Body of pancreas (tissue), 4 donors: ENCODE measurements at places on chromosomes 3 and 15.

- peaks cover 29% of the 10 kb centered on the region for H3K4me1 ChIP-seq
- no peaks in the 10 kb centered on the region for H3K27me3 ChIP-seq
- no peak overlapping the region for H3K4me3 ChIP-seq
- no peaks in the 10 kb centered on the region for H3K36me3 ChIP-seq
Measured at GRCh38 chr15:88615303-88616107, 5.6 kb upstream of the AEN start.

- no peaks in the 10 kb centered on the region for H3K27me3 ChIP-seq
- peaks cover 2% of the 10 kb centered on the region for H3K36me3 ChIP-seq
- no peak for DNase-seq
- no peak overlapping the region for H3K27ac ChIP-seq
- no peak overlapping the region for H3K4me3 ChIP-seq
Measured at GRCh38 chr3:195876297-195877064, 31.9 kb downstream of the TNK2 start.

DNA sequence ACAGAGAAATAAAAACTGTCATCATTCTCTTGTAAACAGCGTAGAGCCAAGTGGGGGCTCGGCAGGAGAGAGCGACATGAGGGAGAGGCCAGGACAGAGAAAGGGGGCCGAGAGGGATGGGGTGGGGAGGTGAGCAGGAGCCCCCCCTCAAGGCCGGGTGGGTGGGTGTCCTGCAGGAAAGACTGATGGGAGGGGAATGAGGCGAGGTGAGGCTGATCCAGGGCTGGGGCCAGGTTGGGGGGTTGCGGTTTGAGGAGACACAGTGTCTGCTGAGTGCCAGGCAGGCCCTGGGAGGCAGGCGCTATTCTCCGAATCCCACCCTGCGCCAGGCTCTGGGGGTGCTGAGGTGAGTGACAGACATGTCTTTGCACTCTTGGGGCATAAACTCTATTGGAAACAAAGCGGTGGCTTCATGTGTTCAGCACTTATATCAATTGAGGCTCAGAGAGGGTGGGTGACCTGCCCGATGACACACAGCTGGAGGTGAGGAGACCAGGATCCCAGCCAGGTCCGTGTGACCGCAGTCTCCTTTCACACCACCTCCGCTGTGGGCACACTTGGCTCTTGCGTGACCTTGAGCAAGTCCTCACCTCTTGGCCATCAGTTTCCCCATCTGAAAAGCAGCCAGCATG lies 19.6 kb upstream of the CSPG4 start:
- no peaks in the 10 kb centered on the region for H3K27me3 ChIP-seq
- H3K27ac ChIP-seq: no peak overlapping the region
- no peak for DNase-seq
- H3K4me1 ChIP-seq: no peaks in the 10 kb centered on the region

GRCh38 chr3:182738583-182739411 lies 54.5 kb upstream of the ATP11B start:
- H3K27me3 ChIP-seq: no peaks in the 10 kb centered on the region
- H3K4me3 ChIP-seq: no peak overlapping the region
- H3K36me3 ChIP-seq: no peaks in the 10 kb centered on the region
- peak overlapping the region; percentile 63 for H3K27ac ChIP-seq

- no peaks in the 10 kb centered on the region for H3K36me3 ChIP-seq
- DNase-seq: no peak
- H3K27ac ChIP-seq: no peak overlapping the region
- H3K27me3 ChIP-seq: no peaks in the 10 kb centered on the region
- no peak overlapping the region for H3K4me3 ChIP-seq
Measured at GRCh38 chr3:1191026-1191425, 98.2 kb downstream of the CNTN6 start.

DNA sequence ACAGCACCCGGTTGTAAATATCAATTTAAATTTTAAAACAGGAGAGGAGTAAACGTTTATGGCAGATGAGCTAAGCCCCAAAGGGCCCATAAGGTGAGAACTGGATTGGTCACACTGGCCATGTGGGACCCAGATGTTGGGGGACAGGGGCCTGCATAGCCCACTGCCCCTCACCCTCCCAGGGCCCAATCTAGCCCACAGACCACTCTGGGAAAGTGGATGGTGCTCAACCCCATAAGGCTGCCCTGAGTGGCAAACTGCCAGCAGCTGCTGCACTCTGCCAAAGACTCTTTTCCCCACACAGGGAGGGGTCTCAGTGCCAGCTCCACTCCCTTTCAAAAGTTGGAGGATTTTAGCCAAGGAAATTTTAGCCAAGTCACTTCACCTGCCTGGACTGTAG lies 42.5 kb downstream of the CCDC12 start:
- H3K27me3 ChIP-seq: no peaks in the 10 kb centered on the region
- no peaks in the 10 kb centered on the region for H3K36me3 ChIP-seq
- H3K4me1 ChIP-seq: peaks cover 98% of the 10 kb centered on the region
- peak; percentile 61 for DNase-seq

- DNase-seq: peak; percentile 67
- H3K4me1 ChIP-seq: peaks cover 37% of the 10 kb centered on the region
- no peaks in the 10 kb centered on the region for H3K27me3 ChIP-seq
- H3K27ac ChIP-seq: no peak overlapping the region
Measured at GRCh38 chr15:65916664-65917406, 47.5 kb downstream of the RAB11A start.

DNA sequence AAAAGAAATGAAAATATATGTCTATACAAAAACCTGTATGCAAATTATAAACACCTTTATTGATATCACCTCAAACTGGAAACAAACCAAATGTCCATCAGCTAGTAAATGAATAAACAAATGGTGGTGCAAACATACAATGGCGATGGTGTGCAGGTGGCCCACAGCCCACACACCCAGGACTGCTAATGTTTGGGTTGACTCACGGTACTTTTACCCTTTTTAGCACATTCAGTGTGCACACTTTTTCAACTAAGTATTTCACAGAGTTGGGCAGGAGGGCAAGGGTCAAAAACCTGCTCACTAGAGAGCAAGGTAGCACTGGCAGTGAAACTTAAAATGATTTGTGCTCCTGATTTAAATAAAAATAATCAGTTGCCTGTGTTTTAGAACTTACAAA lies 123.1 kb upstream of the BHLHE40 start:
- no peaks in the 10 kb centered on the region for H3K27me3 ChIP-seq
- H3K4me1 ChIP-seq: peaks cover 6% of the 10 kb centered on the region
- DNase-seq: no peak

- no peaks in the 10 kb centered on the region for H3K36me3 ChIP-seq
- H3K27me3 ChIP-seq: no peaks in the 10 kb centered on the region
- H3K4me1 ChIP-seq: no peaks in the 10 kb centered on the region
Measured at GRCh38 chr15:30859091-30859874, 44.4 kb upstream of the FAN1 start.

DNA sequence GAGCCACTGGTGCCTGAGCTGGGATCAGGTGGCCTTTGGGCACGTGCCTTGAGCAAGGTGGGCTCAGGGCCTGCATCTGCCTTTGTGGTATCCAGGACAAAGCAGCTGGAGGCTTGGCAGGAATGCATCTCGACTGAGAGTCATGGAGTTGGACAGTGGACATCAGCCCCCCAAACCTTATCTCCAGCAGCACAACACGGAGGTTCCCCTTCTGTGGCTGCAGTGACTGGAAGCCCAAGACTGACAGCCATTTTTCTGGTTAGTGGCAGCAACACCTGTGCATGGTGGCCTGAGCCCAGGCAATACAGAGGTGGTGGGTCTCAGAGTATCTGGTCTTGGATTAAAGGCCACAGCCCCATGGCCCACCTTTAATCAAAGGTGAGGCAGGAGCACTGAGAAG lies 27.8 kb upstream of the TSEN2 start:
- H3K4me1 ChIP-seq: no peaks in the 10 kb centered on the region
- no peaks in the 10 kb centered on the region for H3K27me3 ChIP-seq
- no peak overlapping the region for H3K27ac ChIP-seq
- no peaks in the 10 kb centered on the region for H3K36me3 ChIP-seq

DNA sequence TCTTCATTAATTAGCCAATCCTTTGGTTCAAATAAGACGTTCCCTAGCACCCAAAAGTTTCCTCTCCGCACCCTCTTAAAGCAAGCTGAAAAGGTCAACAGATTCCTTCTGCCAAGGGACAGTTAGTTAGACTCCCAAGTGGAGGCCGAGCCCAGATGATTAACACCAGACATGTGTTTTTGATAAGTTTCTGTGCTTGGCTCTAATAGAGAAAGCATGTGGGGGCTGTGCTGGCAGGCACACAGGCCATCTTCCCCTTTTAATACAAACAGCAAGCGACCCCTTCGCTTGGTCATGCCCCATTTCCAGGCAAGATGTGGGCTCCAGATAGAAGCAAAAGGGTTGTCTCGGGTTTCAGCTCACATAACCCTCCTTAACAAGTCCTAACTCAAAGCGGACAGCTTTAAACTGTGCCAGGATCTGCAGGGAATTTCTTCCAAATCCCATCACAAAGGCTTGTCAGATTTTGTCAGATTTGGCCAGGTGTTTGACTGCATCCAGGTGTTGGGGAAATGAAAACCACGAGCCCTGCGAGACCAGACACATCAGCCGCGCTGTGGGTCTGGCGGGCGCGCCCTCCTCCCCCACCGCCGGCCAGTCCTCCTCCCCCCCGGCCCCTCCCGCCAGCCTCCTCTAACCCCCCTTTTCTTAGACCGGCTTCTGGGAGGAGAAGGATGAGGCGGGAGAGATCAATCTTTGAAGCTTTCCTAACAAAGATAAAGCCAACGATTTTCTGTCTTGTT lies 3.3 kb downstream of the HES1 start:
- H3K27ac ChIP-seq: peak overlapping the region; percentile 99
- H3K4me1 ChIP-seq: peaks cover 57% of the 10 kb centered on the region
- DNase-seq: no peak
- H3K27me3 ChIP-seq: no peaks in the 10 kb centered on the region

GRCh38 chr3:82132210-82133069 lies 371.0 kb upstream of the GBE1 start:
- H3K27ac ChIP-seq: no peak overlapping the region
- DNase-seq: no peak
- H3K36me3 ChIP-seq: no peaks in the 10 kb centered on the region
- no peaks in the 10 kb centered on the region for H3K4me1 ChIP-seq
- no peaks in the 10 kb centered on the region for H3K27me3 ChIP-seq
- H3K4me3 ChIP-seq: no peak overlapping the region

DNA sequence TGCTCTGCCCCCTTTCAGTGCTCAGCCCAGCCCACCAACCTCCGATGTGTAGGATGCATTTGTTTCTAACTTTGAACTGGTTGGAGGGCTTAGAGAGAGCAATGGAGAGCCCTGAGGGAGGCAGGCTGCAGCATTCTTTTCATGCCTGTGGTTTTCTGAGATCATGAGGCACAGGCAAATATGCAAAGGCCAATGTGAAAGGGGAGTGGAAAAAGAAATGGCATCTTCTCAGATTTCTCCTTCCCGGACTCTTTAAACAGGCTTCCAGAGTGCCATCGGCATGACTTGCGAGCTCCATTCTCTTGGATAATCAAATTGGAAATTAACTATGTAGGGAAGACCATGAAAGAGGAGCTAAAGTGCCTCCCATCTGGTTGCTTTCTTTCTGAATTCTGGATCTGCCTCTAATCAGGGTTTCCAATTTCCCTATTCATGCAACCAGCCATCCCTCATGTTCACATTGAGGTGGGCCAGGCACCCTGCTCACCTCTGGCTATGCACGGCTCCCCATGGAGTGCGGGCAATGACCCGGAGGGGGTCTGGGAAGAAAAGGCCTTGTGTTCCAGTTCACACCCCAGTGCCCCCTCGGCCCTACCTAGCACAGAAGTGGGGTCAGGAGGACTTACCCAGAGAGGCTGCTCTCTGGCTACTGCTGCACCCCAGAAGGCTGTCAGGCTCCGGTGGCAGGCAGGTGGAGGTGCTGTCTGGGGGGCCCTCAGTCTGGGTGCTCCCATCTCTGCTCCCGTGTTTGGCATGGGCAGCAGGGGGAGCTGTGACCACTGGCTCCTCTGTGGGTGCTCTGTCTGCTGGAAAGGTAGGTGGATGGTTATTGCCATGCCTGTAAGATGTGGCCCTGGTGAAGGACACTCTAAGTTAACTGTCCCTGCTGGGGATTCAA lies 16.1 kb downstream of the AMOTL2 start:
- no peak overlapping the region for H3K4me3 ChIP-seq
- H3K27me3 ChIP-seq: no peaks in the 10 kb centered on the region
- peak overlapping the region; percentile 75 for H3K27ac ChIP-seq
- DNase-seq: peak; percentile 49
- peaks cover 21% of the 10 kb centered on the region for H3K36me3 ChIP-seq

DNA sequence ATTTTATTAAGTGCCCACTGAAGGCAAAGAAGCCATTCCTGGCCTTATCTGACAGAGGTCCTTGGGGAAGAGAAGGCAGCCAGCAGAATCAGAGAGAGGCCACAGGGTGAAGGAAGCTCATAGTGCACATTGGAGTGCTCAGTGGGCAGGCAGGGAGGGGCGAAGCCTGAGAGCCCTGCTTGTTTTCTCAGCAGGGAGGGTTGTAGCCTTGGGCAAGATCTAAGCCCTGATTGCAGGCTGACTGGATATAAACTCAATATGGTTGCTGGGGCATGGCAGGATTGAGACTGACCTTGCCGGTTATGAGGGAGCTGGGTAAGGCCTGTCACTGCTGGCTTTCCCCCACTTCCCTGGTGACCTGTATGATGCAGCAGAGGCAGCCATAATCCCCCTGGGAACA lies 7.5 kb upstream of the IGSF11 start:
- no peaks in the 10 kb centered on the region for H3K36me3 ChIP-seq
- H3K27ac ChIP-seq: no peak overlapping the region
- H3K4me1 ChIP-seq: no peaks in the 10 kb centered on the region

DNA sequence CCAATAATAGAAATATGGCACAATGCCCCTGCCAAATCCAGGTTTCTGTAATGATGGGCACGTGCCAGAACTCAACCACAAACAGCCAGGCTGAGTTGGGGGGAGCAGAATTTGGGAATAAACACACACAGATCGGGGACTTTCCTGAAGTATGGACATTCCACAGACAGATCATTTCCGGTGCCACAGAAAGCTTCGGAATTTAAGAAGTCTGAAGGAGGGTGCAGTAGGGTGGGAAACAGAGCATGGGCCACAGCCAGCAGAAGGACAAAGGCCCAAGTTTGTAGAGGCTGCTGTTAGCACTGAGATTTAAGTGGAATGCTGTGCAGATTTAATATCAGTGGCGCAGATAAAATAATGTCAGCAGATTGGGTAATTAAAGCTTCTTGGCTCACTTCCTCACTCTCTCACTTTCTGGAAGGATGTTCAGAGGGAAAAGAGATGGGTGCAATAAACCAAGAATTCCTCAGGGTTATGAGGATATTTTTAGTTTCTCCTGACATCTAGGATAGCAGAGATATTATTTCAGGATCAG lies 67.4 kb downstream of the MYLK start:
- H3K4me3 ChIP-seq: no peak overlapping the region
- no peaks in the 10 kb centered on the region for H3K36me3 ChIP-seq
- H3K4me1 ChIP-seq: no peaks in the 10 kb centered on the region
- DNase-seq: no peak

- DNase-seq: no peak
- H3K36me3 ChIP-seq: no peaks in the 10 kb centered on the region
- H3K27me3 ChIP-seq: no peaks in the 10 kb centered on the region
Measured at GRCh38 chr3:114554731-114555130, 260.9 kb downstream of the TIGIT start.
